ENCODE measurements at places on chromosomes 16 and 17. TPM values are rescaled to one million over a fixed set of nuclear protein-coding genes. Genes with fewer than 3 reads are reported as not detected.

GRCh38 chr16:68022278-68022727, 729 bp downstream of the DDX28 start:
- DNase-seq, result no peak

DNA sequence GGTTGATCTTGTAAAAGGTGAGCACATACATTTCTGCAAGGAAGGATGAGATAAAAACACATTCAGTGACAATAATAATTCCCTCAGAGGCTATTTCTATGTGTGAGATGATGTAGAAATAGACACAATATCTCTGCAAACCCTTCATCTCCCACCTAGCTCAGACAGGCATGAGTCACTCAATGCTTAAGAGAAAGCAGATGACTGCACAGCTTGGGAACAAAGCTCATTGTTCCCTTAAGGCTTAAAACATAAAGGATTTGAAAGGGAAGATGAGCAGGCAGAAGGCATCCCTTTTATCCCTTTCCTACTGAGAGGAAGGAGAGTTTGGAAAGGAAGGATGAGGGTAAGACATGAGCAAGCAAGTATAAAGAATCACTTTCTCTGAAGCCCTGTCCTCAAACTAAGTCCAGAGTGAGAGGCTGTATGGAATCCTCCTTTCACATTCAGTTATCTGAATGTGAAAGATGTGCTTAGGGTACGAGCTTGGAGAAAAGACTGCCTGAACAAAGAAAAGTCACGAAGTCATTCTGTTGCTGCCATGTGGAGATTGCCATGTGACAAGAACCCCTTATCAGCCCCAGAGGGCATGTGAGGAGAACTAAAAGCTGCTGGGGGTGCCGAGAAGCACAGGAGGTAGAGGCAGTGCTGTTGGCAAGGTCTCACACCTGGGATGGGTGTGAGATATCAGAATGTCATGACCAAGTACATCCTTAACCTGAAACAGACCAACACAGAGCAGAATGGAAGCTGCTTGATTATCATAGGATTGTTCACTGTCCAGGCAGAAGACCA, 58.2 kb downstream of the CNTNAP4 start:
- DNase-seq, result no peak

Gene CD300E
- polyA plus RNA-seq, result not detected

DNA sequence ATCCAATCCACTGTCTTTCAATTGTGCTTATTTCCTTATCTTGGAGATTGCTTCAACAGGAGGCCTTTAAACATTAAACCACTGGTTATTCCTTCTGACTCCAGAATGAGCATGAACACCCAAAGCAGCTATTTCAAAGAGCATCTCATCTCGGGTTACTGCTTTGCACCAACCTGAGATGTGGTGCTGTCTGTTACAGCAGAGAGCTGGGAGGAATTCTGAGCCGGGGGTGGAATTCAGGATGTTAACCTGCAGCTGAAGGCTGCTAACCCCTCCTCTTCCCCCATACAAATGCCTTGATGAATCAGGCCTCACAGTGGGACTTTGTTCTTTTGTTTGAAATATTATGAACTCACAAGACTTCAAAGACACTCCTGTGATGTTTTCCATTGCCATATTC, 113.1 kb downstream of the SHISA9 start:
- no peak for DNase-seq

Gene SLC25A39
- 51.9 TPM for polyA plus RNA-seq

Gene C16orf89
- not detected for polyA plus RNA-seq

GRCh38 chr17:36213695-36214094, 2.8 kb downstream of the CCL4L2 start:
- DNase-seq, result no peak

Gene GPRC5B
- 0.33 TPM for polyA plus RNA-seq

Gene HBQ1
- polyA plus RNA-seq, result not detected

DNA sequence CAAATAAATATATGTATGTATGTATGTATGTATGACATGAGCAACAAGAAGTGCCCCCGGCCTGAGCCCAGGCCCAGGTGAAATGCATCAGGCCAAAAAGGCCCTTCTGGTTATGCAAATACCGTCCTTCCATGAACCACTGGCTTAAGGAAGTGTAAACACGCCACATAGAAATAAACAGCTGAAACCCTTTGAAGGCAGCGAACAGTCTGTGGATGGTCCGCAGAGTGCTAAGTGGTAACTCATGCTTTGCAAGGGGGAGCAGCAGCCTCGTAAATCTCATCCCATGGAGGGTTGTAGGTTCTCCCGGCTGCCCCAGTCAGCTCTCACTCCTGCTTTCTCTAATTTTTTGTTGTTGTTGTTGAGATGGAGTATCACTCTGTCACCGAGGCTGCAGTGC, 36.7 kb downstream of the COTL1 start:
- no peak for DNase-seq

GRCh38 chr16:75225678-75226515, 7.1 kb downstream of the CTRB1 start:
- no peak for DNase-seq

Gene RAB26
- 0.67 TPM for polyA plus RNA-seq

DNA sequence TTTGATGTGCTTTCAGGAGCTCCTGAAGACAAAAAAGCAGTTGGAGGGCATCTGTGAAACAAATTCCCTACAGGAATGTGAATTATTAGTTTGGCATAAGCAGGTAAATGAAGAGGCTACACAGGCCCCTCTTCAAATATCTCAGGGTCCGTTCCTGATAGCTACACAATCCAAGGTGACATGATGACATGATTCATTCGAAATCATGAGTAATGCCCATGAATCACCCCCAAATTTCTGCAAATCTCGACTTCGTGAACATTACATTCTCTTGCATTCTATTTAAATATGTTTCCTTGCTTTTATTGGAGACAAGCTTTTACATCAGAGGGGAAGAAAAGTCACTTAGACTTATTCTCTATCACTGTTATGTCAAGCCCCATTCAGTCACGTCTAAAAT, 22.3 kb downstream of the GAN start:
- no peak for DNase-seq

DNA sequence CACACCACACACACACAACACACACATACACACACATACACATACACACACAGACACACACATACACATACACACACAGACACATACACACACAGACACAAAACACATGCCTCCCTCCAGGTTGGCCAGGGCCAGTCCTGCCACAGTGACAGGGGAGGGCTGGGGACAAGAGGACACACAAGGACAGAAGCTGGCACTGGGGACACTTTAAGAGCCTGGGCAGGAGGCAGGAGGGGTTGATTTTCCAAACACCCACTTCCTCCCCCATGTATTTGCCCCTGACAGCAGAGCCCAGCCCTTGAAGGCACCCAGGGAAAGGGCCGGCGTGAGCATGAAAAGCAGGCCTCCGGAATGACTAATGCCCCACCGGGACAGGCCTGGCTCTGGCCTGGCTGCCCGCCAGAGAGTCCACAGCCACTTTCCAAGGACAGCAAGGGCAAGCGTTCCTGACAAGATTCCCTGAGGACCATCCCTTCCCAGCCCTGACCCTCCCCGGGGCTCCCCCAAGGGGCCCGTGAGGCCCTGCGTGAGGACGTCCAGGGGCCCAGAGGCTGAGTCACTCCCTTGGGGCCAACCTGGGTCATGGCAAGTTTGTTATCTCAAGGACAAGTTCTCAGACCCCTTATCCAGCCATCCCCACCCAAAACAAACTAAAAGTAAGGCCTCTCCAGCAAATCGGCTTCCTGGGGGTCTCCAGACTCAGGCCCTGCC, 235.6 kb downstream of the ZNF423 start:
- DNase-seq, result no peak

DNA sequence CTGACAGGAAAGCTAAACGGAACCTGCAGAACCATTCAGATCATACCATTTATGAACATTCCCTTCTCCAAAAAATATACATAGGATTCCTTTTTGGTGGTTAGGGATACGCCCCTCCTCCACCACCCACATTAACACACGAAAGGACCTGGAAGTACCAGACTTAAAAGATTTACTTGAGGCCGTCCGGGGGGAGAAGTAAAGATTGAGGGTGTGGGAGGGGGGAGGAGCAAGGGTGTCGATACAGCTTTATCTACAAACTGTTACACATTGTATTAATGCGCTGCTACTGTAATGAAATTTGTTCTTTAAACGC, 537 bp downstream of the PALB2 start:
- no peak for DNase-seq

Gene TEKT5
- polyA plus RNA-seq, result not detected
